RWPE2 (cell line): ENCODE measurements at places on chromosomes 5 and 9.

- peak; percentile 55 for DNase-seq
These were observed 59.0 kb upstream of the UBAC1 start for GRCh38 chr9:136020206-136020605.

- DNase-seq: no peak
These were observed 38.4 kb downstream of the NMUR2 start for GRCh38 chr5:152366716-152367115.

- DNase-seq: no peak
These were observed 93.2 kb downstream of the LIX1 start for GRCh38 chr5:97049175-97049574.

- DNase-seq: no peak
These were observed 61.7 kb downstream of the MRPL36 start for GRCh38 chr5:1737790-1738405.

GRCh38 chr5:138440159-138441073, 1.6 kb downstream of the REEP2 start:
- no peak for DNase-seq

- no peak for DNase-seq
These were observed 137.7 kb downstream of the PRELID2 start for GRCh38 chr5:145697251-145697990.

DNA sequence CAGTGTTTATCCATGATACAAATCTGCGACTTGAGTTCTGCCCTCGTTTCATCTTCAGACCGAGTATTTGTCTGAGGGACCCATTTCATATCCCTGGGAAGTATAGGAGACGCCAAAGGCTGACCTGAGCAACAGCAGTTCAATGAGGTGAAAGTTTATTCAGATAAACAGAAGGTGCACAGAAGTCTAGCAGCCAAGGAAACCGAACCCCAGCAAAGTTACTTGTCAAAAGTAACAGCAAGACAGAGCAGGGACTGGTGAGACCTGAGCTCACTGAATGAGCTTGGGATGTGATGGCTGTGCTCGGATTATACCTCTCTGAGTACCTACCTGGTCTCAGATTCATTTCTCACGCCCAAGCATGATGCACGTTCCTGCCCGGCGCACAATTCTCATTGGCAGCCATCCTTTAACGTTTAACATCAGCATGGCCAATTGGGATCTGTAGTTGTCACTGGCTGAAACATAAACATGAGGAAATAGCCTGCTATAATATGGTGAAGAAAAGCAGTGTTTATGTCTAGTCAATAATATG, 599 bp downstream of the LYRM7 start:
- no peak for DNase-seq

GRCh38 chr5:43637416-43637815, 34.4 kb downstream of the NNT start:
- DNase-seq: no peak

- no peak for DNase-seq
These were observed 47.5 kb downstream of the DAB2IP start for GRCh38 chr9:121698627-121699570.

DNA sequence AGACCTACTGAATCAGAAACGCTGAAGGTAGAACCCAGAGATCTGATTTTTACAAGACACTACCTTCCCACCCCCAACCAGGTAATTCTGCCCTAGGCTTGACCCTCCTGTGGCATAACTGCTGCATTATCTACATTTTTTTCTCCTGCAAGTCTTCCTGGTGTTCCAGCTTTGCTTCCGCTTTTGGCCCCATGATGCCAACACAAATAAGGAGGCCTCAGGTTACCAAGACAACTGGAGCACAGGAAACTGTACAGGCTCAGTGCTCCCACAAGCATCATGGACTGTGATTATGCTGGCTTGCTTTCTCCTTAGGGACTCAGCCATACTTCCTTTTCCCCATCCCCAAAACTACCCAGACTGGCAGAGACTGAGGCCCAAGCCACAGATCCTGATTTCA, 6.6 kb upstream of the MSMP start:
- no peak for DNase-seq

GRCh38 chr5:95649842-95650620, 3.5 kb downstream of the RFESD start:
- no peak for DNase-seq

DNA sequence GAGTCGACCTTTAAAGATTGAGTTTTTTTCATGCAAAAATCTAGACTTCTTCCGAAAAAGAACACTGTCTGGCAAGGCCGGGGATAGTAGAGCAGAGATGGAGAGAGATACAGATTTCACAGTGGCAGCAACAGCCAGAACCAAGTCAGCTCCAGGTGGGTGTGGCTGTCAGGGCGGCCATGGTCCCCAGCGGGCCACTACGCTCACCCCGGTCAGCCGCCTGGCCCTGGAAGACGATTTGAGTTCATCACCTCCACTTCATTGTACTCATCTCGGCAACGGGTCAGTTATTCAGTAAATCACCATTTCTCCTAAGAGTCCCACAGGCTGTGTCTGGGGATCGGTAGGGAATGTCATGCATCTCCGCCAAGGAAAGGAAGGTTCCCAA, 53.0 kb downstream of the ZNF354C start:
- peak; percentile 23 for DNase-seq

DNA sequence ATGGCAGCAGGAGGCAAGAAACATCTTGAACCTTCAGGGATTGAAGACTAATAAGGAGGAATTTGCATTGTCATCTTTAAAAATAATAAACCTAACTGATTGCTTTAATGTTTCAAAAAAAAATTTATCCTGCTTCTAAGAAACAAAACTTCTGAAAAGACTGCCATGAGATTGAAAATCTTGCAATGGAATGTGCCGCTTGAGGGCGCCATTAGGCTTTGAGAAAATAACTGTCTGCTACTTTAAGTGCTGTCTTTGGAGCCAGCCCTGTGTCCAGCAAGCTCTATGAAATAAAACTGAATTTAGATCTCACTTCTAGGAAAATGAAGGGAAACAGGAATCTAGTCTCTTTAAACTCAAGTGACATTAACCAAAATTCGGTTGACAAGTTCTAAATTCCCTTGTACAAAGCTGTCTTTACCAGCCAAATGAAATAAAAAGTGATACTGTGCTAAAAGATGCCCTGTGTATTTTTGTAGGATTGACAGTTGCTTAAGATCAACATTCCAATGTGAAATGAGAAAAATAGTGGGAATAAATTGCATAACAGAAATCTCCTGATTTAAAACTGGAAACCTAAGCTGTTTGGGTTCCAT, 79.4 kb downstream of the ESM1 start:
- no peak for DNase-seq

DNA sequence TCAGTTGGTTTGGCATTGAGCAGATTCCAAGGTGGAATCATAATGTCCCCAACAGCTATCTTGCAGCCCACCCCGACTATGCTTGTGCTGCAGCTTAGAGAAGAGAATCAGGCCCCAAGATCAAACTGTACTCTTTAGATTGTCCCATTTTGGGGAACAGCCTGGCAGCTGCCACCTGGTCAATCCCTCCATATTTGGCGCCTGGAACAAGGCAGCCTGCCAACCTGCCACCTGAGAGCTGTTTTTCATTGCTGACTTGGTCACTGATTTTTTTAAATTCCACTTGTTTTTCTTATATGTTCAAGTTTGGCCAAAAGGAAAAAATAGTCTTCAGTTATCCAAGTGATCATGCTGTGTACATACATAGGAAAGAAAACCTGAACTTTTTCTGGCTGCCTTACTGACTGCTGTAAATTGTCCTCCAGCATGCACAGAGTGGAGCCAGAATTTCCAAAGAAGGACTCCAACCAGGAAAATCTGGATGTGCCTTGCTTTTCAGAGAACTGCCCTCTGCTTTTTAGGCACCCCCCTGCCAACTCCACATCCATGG, 504.2 kb downstream of the ENC1 start:
- no peak for DNase-seq

GRCh38 chr5:173229382-173229959, 5.5 kb downstream of the NKX2-5 start:
- DNase-seq: no peak

- no peak for DNase-seq
These were observed 41.0 kb downstream of the FAT2 start for GRCh38 chr5:151550146-151550545.

GRCh38 chr5:59267033-59267432, 626.5 kb downstream of the PDE4D start:
- DNase-seq: no peak

DNA sequence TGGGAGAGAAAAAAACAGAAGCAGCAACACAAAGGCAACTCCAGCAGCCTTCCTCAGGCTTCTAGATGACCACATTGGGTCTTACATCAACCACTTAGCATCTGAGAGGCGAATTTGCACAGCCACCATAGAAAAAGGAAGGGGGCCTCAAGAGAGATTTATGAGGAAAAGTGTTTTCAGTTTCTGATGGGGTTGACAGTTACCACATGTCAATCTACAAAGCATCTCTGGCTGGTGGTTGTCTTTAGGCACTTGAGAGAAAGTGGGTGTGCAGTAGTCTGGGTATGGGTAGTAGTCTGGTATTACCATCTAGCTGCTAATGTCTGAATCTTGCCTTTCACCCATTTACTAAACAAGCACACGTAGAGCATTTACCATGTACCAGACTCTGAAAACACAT, 137.5 kb downstream of the BAAT start:
- no peak for DNase-seq

- no peak for DNase-seq
These were observed 455 bp downstream of the KIF20A start for GRCh38 chr5:138179277-138179857.

DNA sequence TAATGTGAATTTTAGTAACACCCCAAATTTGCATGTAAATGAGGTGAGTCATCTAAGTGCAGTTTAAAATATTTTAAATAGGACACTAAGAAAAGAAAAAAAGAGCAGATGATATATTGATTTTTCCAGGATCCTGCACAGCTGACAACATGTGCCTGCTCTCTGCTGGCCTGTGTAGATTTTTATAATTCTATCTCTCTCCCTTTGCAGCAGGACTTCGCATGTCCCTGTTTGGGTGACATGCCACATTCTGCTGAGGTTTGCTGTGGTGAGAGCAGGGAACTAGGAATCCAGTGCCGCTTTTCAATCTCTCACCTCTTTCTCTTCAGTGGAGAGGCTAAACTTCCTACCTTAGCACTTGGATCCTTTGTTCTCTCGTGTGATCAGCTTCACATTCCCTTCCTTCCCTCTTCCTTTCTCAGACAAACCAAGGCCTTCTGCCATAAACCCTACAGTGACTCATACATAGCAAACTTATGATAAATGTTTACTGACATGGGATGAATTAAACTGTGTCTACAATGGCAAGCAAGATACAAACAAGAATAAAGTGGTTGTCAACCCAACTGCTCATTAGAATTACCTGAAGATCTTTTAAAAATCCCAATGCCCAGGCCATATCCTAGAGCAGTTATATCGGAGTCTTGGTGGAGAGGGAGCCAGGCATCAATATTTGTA, 198.8 kb upstream of the EFNA5 start:
- DNase-seq: no peak

DNA sequence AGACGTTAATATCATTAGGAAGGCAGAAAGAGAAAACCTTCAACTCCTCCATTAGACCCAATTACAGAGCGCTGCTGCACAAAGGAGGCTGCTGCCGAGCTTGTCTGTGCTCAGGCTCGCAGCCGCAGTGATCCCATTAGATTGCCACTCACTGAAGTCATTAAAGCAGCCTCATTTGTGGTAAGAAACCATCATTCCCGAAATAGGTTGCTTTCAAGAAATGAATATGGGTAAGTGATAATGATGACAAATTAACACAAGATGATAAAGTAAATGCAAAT, 137.2 kb downstream of the CAVIN4 start:
- no peak for DNase-seq

DNA sequence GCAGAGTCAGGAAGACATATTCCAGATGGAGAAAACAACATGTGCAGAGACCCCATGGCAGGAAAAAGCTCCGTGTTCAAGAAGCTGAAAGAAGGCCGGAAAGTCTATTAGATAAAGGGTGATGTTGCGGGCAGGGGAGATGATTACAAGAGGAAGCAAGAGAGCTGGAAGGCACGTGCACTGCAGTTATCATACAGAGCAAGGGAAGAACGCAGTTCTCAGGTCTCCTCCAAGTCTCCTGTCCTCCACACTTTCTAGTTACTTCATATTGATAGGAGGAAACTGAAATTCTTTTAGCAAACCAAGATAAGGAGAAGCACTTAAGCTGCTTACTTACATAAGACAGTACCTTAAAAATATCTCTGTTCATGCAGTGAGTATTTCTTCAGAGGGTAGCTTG, 58.3 kb upstream of the PLPP6 start:
- no peak for DNase-seq

- no peak for DNase-seq
These were observed 135.4 kb upstream of the SPEF2 start for GRCh38 chr5:35482167-35482755.

DNA sequence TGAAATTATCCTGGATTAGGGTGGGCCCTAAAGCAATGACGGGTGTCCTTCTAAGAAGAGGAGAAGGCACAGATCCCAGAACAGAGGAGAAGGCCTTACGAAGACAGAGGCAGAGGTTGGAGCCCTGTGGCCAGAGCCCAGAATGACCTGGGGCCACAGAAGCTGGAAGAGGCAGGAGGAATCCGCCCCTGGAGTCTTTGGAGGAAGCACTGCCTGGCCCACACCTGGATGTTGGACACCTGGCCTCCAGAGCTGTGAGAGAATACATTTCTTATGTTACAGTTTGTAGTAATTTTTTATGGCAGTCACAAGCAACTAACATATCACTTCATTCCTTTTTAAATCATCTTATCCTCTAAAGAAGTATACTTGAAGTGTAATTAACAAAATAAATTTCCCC, 8.5 kb downstream of the MRPL36 start:
- no peak for DNase-seq

- DNase-seq: no peak
These were observed 160.4 kb downstream of the ESM1 start for GRCh38 chr5:54825005-54825404.

DNA sequence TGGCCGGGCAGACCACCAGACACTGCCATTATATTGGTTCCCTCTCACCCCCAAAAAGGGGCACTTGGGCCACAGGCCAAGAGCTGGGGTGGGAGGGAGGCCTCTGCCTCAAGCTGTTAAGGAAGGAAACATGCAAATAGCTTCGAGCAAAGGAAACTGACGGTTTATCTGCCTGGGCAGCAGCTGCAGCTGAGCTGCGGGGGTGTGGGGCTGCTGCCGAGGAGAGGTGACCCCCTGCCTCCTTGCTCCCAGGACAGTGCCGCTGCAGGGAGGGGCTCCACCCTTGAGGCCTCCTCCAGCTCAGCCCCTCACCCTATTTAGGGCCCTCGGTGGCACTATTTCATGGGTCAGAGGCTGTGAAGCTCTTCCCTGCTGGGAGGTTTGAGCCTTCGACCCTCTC, 789 bp downstream of the DOK3 start:
- DNase-seq: no peak

GRCh38 chr5:101346447-101346846, 443.4 kb upstream of the ST8SIA4 start:
- no peak for DNase-seq

DNA sequence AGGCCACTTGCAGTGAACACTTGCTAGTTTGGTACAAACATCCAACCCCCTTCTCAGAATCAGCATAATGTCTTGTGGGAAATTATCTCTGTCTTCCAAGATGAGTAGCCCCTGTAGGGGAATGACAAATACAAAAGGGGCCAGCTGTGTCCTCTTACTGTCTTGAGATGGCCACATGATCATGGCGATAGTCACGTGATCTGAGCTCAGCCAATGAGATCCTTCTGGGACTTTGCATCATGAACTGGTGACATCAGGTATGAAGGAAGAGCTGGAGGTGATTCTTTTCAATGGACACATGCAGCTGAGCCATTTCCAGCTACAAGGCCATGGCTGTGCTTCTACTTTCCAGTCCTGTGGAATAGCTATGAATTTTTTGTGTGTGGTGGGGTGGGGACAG, 206.3 kb downstream of the IRX1 start:
- DNase-seq: no peak
